Sigmoid colon (tissue), 7 donors: ENCODE measurements at places on chromosomes 13 and 19.
A peak's percentile ranks its signal among the peaks of the same experiment; 100 is the strongest.

DNA sequence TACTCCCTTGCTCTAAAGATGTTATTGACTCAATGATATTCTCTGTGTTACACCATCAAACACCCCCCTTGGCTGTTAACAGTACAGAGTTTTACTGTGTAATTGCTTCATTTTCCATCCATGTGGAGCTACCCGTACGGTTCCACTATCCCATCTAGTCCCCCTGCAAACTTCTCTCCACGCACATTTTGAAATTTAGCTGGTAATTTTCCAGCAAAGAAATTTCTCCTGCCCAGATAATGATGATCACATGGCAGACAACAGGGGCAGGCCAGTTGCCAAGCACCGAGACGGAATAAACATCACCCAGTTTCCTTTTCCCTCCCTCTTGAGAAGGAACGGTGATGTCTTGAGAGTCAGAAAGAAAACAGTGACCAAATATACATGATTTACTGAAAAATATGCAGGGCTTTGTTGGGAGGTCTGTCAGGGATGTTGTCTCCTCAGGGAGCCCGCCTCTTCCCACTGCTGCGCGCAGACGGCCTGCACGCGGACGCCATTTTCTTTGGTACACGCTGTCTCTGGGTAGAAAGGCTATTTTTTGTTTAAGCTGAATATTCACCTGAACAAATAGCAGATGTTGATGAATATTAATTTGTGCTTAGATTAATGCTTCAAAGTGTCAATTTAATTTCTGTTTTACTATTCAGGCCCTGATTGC, 109.9 kb downstream of the OLFM4 start:
- peak; percentile 79 for DNase-seq

GRCh38 chr19:16612636-16613035, 15.4 kb downstream of the MED26 start:
- no peak for DNase-seq

GRCh38 chr13:22569811-22570210, 611.0 kb upstream of the SGCG start:
- no peak for DNase-seq

DNA sequence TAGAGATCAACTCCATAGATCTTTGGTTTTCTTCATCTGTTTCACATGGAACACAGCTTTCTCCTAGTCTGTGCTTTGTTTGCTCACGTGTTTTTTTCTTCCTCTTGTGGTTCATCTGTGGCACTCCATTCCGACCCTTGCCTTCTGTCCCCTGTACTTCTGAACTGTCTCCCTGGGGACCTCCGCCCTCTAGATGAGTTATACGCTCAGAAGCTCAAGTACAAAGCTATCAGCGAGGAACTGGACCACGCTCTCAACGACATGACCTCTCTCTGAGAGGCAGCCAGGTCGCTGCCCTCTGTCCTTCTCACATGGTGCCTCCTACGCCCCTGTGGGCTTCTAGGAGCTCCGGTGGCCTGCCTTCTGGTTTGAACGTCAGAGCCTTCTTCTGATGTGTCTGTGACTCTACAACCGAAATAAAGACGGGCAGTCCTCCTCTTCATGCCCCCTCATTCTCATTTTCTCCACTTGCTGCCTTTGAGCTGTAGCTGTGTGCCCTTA, 16.6 kb upstream of the RAB8A start:
- no peak for DNase-seq

GRCh38 chr19:44823373-44823698, 14.4 kb downstream of the BCAM start:
- DNase-seq: no peak

GRCh38 chr19:37941782-37942515, 34.9 kb downstream of the SIPA1L3 start:
- DNase-seq: no peak

GRCh38 chr19:23281663-23282276, 31.6 kb upstream of the ZNF724 start:
- no peak for DNase-seq

- DNase-seq: no peak
These were observed 36.4 kb downstream of the TEX29 start for GRCh38 chr13:111356795-111357194.

- DNase-seq: peak; percentile 46
These were observed 99.6 kb upstream of the MCF2L start for GRCh38 chr13:112869202-112870050.

- DNase-seq: no peak
These were observed 1.1 kb downstream of the KMT5C start for GRCh38 chr19:55340784-55341147.

DNA sequence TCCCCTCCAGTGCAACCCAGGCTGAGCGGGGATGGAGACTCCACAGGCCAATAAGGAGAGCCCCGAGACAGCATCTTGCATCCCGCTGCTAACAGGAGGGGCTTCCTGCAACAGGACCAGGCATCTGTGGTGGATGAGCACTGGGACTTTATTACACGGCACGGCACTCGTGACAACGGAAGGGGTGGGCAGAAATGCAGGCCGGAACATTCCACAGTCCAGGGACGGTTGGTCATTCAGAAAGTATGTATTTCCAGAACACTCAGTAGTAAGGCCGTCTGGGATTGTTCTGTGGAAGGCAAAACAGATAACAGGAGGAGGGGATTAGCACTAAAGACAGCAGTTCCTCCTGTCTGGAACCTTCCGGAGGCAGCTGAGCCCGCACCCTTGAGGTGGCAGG, 3.3 kb upstream of the TM6SF2 start:
- DNase-seq: no peak

DNA sequence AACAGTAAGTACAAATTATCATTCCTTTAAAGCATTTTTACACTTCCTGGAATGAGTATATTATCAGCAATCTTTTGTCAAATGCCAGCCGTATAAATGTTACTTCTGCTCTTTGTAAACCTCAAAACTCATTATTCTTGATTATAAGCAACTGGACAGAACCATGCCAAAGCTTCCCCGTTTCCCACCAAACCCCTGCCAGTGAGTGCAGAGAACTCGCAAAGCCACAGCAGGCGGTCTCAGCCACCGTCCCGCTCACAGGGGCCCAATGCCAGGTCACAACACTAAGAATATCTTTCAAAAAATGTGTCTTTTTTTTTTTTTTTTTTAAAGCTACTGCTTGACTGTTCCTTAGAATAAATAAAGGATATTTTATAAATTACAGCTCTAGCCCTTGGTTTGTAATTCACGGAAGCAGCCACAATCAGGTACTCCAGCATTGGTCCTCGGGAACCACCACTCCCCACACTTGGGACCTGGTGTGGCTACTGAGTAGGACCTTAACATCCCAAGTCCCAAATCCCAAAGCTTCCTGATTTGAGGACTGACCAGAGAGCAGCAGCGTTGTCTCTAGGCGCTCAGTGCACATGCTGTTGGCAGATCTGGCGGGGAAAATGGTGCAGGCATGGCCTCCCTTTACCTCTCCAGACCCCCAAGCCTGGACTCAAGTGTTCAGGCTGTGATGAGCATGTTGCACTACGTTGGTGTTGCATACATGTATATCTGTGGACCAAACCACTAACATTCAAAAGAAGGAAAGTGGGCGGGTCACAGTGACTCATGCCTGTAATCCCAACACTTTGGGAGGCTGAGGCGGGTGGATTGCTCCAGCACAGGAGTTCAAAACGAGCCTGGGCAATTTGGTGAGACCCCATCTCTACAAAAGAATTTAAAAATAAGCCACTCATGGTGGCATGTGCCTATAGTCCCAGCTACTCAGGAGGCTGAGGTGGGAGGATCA, 19.0 kb downstream of the KCTD15 start:
- peak; percentile 46 for DNase-seq

DNA sequence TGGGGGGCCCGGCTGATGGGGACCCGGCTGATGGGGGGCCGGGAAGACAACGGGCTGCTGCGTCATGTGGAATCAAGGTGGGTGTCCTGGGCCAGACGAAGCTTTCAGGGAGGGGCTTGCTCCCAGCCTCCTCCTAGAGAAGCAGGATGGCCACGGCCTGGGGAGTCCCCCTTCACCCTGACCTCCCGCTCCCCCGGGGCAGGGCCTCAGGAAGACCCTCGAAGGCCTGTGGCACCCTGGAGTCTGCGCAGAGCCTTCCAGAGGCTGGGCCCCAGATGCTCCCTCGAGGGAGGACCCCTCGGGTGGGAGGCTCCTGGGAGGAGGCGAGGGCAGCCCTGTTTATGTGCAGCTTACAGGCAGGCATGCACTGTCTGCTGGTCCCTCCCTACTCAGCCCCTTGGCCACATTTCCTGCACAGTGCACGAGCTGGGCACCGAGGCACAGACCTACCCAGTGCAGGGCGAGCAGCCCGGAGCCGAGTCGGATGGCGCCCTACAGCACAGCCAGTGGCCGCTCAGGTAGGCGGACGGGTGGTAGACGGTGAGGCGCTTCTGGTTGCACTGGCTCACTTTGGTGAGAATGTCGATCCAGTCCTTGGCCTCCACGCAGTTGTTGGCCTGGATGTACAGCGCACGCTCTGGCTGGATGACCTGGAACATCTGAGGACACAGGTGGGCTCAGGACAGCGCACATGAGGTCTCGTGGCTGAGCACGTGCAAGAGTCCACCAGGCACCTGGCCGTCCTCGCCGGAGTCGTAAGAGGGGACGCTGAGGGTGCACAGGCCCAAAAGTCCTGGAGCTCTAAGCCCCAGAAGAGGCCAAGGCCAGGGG, 22.4 kb upstream of the C13orf46 start:
- no peak for DNase-seq

DNA sequence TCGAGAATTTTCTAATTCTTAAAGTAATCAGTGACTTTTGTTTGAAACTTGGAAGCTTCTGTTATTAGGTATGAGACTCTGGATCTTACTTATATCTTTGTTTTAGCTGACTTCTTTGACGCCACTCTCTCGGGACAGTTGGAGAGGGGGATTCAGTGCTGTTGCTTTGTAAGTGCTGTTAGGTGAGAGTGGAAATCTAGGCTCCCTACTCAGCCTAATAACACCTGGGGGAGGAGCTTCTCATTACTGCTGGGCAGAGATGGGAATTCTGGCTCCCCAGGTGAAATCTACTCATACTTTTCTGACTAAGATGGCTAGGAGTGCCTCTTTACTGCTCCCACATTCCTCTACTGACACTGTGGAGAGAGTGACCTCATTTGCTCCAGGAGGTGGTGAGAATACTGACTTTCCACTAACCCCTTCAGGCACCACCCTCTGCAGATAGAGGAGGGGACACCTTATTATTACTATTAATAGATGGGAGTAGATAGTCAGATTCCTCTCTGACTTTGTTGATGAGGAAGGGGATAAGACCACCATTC, 324.9 kb upstream of the SPRY2 start:
- DNase-seq: no peak

DNA sequence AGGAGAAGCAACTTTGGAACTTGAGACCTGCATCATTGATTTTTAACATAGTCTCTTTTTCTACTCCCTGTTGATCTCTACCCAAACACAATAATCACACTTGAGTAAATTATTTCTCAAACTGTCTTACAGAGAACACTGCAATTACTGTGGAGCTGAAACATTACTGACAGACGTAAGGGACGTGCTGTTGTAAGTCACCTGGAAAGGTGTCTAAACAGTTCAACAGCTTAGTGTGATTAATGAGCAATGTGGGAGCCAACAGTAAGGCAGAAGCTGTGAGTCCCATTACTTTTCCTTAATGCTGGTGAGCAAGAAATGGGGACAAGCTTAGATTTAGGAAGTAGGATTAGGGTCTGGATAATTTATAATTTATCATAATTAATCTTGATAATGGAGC, 265.7 kb downstream of the DLEU7 start:
- no peak for DNase-seq

DNA sequence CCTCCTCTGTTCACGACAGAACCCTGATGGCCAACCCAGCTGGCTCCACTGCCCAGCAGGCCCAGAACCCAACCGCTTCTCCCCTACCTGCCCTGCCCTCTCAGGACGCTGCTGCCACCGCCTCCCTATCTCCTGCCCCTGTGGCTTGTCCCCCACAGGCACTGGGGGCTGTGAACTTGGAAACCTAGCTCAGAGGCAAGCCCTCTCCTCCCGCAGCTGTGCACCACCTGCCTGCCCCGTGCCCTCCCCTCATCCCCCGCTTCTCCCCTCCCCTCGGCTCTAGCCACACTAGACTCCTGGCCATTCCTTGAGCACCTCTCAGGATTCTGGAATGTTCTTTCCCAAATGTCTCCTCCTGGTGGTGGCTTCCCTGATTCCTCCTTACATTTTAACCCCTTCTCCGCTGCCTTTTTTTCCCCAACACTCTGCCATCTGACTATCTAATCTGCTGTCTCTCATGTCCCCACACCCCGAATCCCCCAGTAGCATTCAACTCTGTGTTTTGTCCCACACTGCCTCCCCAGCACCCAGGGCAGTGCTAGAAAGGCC, 6.7 kb downstream of the NANOS3 start:
- no peak for DNase-seq

GRCh38 chr19:46660008-46660517, 919 bp downstream of the DACT3 start:
- DNase-seq: peak; percentile 74

GRCh38 chr19:34365463-34366401, 736 bp downstream of the GPI start:
- peak; percentile 73 for DNase-seq

DNA sequence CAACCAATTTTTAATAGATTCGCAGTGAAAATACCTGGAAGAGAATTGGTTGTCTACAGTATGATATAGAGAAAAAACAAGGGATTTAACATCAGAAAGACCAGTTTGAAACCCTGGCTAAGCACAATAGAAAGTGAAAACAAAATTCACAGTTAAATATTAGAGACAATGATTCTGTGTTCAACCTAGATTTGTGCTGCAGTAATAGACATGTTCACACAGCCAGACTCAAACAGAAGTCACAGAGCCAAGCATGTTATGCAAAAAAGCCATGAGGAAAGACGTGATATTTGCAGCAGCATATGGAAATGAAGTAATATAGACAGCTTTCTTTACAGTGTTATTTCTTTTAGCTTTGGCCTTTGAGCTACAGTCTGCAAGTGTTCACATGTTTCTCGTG, 48.1 kb downstream of the SCEL start:
- no peak for DNase-seq

GRCh38 chr13:112983042-112983305, 14.0 kb downstream of the MCF2L start:
- no peak for DNase-seq

DNA sequence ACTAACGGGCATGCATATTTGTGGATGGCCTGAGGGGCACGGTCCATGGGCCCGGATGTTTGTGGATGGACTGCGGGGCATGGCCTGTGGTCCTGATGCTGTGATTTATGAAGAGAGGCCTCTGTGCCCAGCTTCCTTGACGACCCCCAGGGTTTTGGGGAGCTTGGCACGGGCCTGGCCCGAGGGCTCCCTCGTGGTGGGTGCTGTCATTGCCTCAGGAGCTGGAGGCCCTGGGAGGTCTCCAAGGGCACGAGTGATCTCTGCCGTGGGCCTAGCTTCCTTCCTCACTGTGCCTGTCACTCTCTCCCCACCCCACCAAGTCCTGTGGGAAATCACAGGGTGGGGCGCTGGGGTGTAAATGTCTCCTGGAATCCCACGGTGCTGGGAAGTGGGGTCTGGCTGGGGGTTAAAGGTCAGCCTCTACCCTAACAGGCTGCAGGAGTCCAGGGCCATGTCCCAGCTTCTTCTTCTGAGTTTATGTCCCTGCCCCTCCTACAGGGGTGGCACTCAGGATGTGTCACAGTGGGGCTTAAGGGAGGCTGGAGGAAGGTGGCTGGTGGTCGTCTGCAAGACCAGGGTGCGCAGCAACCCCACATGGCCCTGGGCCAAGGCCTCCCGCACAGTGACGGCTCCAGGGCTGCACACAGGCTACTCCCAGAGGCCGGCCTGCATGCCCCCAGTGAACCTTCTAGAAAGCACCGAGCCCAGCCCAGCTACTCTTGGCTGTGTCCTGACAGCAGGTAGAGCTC, 27.6 kb upstream of the RANBP3 start:
- no peak for DNase-seq

GRCh38 chr13:97561182-97561581, 127.2 kb downstream of the RAP2A start:
- DNase-seq: no peak
